ENCODE measurements at places on chromosomes 6 and 20.

GRCh38 chr20:63241272-63241671, 5.6 kb downstream of the BIRC7 start:
- no peak for DNase-seq

- DNase-seq: no peak
Measured at GRCh38 chr6:169530752-169531123, 171.1 kb downstream of the WDR27 start.

- no peak for DNase-seq
Measured at GRCh38 chr20:4916971-4917881, 84.1 kb downstream of the SLC23A2 start.

DNA sequence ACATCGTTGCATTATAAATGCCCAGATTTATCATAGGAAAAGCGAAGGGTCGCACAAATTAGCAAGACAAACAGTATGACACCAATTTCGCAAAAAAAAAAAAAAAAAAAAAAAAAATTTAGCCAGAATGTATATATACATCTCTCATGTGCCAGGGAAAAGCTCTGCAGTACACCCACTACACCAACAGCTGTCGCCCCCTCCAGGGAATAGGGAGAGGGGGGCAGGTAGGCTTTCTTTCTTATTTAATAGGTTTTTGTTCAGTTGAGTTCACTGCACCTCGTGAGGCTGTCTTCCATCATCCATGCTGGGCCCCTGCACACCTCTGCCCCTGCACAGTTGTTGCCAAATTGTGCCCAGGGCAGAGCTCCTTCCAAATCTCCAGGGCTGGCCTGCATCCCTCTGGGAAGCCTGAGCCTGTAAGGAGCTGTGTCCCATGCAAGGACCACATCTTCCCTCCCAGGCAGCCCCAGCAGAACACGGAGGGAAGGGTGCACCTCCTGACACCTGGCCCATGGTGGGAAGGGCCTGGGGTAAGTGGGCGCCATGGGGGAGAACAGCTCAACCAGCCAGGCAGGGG, 85.4 kb downstream of the NINL start:
- DNase-seq: no peak

- no peak for DNase-seq
Measured at GRCh38 chr20:39602649-39603048, 640.5 kb downstream of the DHX35 start.

DNA sequence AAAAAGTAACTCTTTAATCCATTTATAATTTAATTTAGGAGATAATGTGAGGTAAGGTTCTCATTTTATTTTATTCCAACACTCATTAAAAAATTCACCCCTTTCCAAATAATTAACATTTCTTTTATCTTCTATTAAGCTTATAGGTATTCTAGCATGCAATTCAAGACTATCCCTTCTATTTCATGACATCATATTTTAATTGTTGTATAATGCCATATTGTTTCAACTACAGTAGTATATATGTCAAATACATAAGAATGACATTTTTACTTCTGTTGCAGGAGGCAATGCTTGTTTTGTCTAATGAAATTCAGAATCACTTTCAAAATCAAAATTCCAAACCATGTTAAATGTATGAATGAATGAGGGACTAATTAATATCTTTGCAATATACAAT, 76.2 kb downstream of the MAFB start:
- no peak for DNase-seq

- no peak for DNase-seq
Measured at GRCh38 chr6:32196682-32197616, 4.5 kb upstream of the GPSM3 start.

GRCh38 chr20:9994676-9995075, 40.1 kb upstream of the ANKEF1 start:
- DNase-seq: no peak

DNA sequence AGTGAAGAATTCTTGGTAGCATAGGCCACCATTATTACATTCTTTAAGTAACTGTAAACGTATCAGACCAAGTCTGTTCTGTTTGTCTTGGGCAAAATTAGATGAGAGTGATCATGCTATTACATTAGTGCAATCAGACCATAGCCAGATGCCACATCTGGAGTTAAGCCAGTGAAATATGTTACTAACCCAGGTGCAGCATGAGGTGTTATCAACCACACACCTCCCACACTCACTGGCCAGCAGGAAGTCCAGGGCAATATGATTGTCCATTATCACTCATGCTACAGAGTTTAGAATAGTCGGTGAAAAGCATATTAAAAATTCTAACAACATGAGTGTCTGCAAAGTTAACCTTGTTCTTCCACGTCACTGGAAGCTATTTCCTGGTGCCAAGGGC, 174.7 kb upstream of the PROKR2 start:
- no peak for DNase-seq

DNA sequence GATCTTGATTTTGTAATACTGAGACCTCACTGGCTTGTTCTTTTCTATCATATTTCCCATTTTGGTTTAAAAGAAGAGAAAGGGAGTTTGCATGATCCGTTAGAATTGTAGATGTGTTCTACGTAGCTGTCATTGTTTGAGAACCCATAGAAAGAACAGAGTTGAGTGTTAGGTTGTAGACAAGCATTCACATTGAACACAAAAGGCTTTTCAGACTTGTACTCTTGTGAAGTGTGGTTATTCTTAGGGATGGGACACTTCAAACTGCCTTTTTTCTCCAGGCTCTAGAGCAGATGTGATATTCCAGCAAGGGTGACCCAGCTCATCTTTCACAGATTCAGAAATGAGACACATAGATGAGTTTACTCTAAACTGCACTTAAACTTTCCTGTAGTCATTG, 19.9 kb downstream of the FOXO3 start:
- no peak for DNase-seq

DNA sequence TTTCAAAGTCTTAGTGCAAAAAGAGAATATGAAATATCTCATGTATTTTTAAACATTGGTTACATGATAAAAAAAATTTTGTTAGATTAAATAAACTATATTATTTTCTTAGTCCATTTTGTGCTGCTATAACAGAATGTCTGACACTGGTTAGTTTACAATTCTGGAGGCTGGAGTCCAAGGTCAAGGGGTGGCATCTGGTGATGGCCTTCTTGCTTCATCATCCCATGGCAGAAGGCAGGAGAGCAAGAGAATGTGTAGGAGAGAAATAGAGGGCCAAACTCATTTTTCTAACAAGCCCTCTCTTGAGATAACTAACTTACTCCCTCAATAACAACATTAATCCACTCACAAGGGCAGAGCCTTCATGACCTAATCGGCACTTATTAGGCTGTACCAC, 11.5 kb upstream of the MCUR1 start:
- no peak for DNase-seq

GRCh38 chr6:139149383-139149782, 14.5 kb downstream of the HECA start:
- DNase-seq: no peak

DNA sequence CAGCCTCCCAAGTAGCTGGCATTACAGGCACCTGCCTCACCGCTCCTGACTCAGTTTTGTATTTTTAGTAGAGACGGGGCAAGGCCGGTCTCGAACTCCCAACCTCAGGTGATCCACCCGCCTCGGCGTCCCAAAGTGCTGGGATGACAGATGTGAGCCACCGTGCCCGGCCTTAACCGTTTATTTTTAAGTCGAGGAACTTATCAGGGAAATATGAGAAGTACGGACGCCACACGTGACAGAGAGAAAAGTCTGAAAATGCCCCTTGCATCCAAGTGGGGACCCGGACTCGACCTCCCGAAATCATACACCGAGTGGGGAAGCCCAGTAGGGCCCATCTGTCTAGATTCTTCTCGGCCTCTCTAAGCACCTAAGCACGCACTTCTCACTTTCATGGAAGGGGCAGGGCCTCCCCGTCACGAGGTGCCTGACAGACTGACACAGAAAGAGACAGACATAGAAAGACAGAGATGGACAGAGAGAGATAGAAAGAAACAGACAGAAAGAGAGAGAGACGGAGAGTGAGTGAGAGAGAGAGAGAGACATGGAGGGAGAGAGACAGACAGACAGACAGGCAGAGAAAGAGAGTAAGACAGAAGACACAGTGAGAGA, 756.5 kb upstream of the DEFB115 start:
- no peak for DNase-seq

DNA sequence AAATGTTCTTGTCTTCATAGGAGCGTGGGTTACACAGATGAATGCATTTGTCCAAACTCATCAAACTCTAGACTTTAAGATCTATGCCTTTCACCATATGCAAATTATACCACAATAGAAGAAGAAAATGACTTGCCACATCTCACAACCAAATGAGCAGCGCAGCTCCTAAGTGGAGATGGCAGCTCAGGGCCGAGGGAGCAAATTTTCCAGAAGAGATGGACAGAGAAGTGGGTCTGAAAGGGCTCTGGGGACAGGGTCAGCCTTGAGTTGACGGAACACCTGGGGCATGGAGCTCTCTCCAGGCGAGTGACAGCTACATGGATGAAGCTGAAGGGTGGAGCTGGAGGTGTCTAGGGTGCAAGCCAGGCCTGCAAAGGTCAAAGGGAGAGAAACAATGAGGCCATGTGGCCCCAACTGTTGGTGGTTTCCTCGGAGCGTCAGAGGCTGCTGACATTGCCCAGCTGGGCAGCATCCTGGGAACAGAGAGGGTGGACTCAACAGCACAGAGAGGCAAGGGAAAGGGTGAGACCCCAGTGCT, 228.3 kb downstream of the NRN1 start:
- DNase-seq: no peak

DNA sequence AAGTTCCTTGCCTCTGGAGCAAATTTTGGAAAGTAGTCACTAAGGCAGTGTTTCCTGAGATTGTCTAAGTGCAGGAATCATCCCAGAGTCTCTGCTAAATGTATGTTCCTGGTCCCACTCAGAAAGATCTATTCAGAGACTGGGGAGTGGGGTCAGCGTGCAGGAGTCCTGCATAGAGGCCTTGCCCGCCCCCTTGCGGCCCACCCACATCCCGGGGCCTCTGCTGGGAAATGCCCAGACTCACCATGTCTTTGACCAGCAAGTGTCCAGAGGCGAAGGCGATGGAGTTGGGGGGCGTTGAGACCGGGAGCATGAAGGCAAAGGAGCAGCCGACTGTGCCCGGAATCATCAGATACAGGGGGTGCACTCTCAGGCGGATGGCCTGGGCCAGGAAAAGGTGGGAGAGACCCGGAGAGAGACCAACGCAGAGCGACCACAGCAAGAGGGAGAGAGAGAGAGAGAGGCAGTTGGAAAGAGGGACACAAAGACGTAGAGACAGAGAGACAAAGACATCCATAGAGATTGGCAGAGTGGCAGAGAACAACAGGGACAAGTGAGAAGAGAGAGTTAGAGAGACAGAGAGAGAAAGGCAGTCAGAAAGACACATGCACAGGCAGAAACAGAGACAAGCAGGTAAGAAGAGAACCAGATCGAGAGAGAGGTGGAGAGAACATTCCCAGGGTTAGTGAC, 12.9 kb upstream of the OCSTAMP start:
- no peak for DNase-seq

DNA sequence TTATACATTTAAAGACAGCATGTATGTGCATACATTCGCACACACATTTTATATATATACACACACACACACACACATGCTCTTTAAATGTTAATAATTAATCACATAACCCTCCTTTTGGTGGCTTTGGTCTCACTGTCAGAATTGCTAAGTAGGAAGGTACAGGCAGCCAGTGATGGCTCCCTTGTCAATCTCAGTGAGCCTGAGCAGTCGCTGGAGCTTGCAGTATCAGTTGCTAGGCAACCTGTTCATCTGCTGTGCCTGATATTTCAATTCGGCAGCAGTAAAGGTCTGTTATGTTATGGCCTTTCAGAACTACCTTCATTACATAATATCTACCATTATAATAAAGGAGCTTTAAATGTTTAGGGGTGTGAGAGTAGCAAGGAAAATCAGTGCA, 374.3 kb downstream of the LMBRD1 start:
- no peak for DNase-seq

DNA sequence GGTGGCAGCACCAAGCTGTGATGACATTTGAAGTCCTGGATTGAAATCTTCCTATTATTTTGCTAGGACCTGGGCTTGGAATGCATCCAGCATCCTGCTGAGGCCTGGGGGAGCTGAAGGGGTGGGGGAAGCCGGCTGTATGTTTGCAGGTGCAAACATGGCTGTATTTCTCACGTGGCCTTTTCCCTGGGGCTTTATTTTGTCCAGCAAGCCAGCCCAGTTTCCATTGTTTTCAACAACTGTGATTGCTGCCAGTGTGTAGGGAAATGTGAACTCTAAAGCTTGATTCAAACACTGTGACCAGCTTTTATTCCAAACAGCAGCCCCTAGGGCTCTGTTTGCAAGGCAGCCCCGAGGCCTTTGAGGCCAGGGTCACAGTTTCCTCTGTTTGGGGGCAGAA, 683.0 kb downstream of the DHX35 start:
- DNase-seq: no peak

- DNase-seq: no peak
Measured at GRCh38 chr6:83948851-83949250, 84.7 kb upstream of the MRAP2 start.

DNA sequence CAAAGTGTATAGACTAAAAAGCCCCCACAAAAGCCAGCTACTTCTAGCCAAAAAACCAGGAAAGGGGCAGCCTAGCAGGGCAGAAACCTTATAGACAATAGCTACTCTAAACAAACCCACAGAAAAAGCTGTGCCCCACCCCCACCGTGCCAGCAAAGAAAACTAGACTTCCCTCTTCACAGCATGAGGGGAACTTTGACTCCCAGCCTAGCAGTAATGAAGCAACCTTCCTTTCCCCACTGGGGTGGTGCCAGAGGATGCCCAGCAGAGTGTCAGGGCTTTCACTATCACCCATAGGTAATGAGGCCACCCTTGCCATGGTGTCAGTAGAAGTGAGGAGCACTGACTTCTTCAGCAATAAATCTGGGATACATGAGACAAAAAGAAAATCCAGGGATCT, 99.0 kb upstream of the LGSN start:
- no peak for DNase-seq

DNA sequence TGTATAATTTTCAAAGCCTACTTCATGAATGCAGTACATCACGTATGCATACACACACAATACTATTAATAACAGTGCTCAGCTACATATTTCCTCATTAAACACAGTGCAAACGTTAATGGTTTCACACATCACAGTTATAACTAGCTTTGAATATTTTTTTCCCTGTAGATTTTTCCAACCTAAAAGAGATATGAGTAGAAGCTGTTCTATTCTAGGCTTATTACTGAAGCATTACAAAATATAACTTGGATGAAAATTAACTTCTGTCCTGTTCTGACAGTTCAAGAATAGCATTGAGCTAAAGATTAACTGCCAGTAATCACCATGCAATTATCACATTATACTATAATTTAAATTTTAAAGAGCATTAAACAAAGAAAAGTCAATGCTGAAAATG, 6.2 kb downstream of the LMBRD1 start:
- no peak for DNase-seq

GRCh38 chr20:10125757-10126156, 91.0 kb downstream of the ANKEF1 start:
- DNase-seq: no peak

- no peak for DNase-seq
Measured at GRCh38 chr6:18511211-18511610, 124.1 kb downstream of the RNF144B start.

GRCh38 chr6:132209351-132209750, 191.9 kb downstream of the MOXD1 start:
- no peak for DNase-seq
